ENCODE measurements at places on chromosomes 5 and 9.

GRCh38 chr5:62275581-62275980, 30.4 kb upstream of the KIF2A start:
- no peak for DNase-seq

- peak; percentile 95 for DNase-seq
Measured at GRCh38 chr9:127968700-127969383, 11.9 kb downstream of the EEIG1 start.

DNA sequence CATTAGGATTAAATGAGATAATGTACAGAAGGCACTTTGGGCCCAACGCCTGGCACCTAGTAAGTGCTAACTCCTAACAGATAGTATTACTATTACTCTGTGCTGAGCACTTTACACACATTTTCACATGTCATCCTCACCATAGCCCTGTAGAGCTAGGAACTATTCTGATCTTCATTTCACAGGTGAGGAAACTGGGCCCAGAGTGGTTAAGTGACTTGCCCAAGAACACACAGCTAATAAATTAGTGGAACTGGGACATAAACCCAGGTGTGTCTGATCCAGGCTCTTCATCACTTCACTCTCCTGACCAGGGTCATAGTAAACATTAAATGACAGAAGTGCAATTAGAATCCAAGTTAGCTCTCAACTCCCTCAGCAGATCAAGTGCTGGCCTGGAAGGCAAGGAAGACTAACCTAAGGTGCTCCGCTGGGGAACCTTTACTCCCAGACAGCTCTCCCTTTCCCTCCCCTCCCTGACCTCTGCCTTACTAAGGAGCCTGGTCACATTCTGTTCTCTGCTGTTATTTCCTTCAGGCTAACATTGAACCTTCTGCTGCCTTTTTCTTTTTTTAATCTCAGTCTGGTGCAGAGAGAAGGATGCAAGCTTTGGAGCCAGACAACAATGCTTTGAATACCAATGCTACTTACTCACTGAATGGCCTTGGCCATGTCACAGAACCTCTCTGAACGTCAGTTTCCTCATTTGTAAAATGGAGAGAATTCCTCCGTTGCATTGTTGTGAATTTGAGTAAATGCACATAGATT, 4.1 kb upstream of the ADRA1B start:
- peak; percentile 86 for DNase-seq

DNA sequence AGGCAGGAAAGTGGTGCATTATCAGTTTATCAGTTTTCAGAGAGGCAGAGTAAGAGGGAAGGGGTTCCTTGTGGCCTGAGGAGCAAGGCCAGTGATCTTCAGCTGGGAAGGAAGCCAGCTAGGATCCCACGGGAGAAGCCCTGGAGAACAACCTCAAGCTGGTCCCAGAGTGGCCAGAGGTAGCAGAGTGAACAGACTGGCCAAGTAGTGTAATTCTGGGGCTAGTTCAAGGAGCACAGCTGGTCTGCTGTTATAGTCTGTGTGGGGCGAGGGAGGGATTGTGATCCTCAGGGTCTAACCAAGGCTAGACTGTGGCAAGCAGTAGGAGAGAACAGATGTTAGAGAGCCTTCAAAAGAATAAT, 164.6 kb downstream of the CARTPT start:
- peak; percentile 61 for DNase-seq

DNA sequence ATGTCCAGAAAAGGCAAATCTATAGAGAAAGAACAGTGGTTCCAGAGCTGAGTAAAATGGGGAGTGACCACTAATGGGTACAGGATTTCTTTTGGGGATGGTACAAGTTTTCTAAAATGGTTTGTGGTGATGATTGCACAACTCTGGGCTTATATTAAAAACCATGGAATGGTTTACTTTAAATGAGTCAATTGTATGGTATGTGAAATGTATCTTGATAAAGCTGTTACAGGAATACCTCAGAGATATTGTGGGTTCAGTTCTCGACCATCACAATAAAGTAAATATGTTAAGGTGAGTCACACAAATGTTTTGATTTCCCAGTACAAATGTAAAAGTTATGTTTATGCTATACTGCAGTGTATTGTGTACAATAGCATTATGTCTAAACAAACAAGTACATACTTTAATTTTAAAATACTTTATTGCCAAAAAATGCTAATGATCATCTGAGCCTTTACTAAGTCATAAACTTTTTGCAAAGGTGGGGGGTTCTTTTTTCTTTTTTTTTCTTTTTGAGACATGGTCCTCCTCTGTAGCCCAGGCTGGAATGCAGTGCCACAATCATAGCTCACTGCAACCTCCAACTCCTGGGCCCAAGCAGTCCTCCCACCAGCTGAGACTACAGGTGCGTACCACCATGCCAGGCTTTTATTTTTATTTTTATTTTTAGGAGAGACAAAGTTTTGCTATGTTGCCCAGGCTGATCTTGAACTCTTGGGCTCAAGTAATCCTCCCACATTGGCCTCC, 65.9 kb downstream of the SHOC1 start:
- peak; percentile 91 for DNase-seq

GRCh38 chr9:133113949-133114885, 6.8 kb downstream of the RALGDS start:
- peak; percentile 42 for DNase-seq

- DNase-seq: peak; percentile 74
Measured at GRCh38 chr5:88660947-88661805, 221.8 kb downstream of the MEF2C start.

- DNase-seq: peak; percentile 17
Measured at GRCh38 chr5:131324303-131324702, 60.5 kb downstream of the CDC42SE2 start.

GRCh38 chr9:36041506-36041905, 4.8 kb downstream of the RECK start:
- DNase-seq: no peak

GRCh38 chr5:13946111-13946510, 1.6 kb upstream of the DNAH5 start:
- DNase-seq: no peak

- no peak for DNase-seq
Measured at GRCh38 chr5:111585946-111586345, 73.6 kb upstream of the STARD4 start.

DNA sequence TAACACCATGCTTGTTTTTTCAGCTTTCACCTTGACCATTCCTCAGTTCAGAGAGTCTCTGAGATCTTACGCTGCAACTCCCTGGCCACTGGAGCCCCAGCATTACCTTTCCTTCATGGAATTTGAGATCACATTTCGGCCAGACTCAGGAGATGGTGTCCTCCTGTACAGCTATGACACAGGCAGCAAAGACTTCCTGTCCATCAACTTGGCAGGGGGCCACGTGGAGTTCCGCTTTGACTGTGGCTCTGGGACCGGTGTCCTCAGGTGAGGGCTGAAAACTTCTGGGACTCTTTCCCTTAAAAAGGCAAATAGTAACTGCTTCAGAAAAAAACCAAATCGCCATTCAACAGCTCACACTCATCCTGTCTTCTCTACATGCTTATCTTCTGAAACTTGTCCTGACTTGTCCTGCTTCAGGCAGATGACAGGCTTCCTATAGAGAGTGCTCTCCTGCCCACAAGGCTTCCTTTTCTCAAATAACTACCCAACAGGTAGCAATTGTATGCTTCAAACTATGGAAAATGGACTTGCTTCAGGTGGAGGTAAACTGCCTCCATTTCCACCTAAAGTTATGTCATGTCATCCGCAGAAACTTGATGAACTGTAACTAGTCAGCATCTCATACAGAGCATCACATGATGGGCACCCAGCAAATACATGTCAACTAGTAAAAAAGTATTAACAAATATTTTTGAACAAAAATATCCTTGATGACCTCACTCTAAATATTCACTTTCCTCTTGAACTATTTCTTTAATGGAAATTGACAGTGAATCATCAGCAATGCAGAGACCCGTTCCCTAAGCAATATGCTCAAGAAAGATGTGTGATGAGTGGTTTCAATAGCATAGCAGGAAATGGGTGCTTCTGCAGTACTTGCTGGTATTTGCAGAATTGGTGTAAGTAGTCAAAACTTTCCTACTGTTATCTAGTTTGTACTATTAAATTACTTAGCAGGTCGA, 129.2 kb downstream of the LIFR start:
- peak; percentile 76 for DNase-seq

GRCh38 chr9:83962165-83962564, 17.9 kb downstream of the HNRNPK start:
- DNase-seq: peak; percentile 76

DNA sequence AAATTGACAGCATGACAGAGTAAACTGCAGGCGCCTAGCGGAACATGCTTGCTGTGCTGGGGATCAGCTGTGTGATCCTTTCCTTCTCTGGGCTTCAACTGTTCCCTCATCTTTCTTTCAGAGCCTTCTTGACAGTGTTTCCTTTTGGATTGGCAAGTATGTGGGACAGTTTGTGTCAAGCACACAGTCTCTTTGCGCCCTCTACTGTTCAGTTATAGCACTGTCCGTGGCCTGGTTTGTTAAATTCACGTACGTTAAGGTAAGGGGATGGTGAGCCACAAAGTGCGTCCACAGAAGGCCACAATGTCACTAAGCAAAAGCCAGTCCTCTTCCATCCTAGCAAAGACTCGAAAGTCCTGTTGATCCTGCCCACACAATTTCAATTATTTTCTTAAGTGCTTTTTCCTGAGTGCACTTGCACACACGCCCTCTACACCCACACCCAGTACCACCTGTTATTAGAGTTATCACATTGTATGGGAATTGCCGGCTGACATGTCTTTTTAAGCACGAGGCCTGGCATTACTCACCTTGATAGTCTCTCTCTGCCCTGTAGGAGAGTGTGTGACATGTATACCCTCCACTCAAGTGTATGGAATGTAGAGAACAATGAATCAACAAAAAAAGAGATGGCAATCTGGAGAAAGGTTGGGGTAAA, 22.5 kb upstream of the PTPN3 start:
- peak; percentile 67 for DNase-seq

GRCh38 chr5:33933723-33934169, 2.4 kb upstream of the RXFP3 start:
- DNase-seq: no peak

GRCh38 chr9:99555792-99556191, 265.9 kb upstream of the NR4A3 start:
- DNase-seq: no peak

GRCh38 chr9:95049761-95050160, 267.7 kb downstream of the FANCC start:
- no peak for DNase-seq

DNA sequence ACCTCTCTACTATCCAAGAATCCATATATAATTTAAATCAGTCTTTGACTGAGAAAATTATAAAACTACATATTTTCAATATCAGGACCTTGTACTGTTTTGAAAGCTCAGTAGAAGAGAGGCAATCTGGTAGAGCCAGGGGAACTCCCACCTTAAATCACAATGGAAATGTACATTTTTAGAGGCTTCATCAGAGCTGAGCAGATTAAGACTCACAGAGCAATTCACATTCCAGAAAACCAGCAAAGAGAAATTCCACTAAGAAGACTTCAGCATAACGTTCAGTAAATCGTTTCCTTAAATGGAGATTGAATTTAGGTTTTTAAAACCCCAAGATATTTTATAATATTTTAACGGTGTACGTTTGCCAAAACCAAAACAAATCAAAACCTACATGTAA, 227.8 kb upstream of the TRPM3 start:
- DNase-seq: peak; percentile 89

DNA sequence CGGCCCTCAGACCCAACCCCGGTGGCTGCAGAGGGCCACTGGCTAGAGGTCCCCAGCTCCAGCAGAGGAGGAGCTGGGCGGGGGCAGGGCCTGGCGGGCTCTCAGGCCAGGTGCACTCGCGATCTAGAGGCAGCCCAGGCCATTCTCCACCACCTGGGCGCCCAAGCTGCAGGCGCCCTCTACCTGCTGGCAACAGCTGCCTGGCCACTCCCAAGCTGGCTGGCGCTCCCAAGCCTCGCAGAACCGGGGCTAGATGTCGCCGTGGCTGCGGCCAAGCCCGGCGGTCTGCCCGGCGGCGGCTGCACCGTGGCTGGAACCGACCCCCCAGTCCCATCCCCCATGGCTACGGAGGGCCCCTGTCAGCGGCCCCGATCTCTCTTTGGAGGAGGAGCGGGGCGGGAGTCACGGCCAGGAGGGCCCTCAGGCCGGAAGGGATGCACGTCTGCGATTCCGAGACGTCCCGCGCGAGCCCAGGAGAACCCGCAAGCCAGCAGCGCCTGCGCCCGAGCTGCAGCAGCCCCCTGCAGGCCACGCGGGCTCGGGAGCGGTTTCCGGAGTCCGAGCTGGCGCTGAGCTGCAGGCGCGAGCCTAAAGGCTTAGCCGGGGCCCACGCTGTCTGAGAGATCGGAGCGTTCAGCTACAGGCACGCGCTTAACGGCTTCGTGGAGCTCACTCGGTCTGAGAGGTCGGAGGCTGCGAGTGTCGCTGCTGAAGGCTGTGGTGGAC, 44.3 kb upstream of the BICD2 start:
- peak; percentile 72 for DNase-seq

DNA sequence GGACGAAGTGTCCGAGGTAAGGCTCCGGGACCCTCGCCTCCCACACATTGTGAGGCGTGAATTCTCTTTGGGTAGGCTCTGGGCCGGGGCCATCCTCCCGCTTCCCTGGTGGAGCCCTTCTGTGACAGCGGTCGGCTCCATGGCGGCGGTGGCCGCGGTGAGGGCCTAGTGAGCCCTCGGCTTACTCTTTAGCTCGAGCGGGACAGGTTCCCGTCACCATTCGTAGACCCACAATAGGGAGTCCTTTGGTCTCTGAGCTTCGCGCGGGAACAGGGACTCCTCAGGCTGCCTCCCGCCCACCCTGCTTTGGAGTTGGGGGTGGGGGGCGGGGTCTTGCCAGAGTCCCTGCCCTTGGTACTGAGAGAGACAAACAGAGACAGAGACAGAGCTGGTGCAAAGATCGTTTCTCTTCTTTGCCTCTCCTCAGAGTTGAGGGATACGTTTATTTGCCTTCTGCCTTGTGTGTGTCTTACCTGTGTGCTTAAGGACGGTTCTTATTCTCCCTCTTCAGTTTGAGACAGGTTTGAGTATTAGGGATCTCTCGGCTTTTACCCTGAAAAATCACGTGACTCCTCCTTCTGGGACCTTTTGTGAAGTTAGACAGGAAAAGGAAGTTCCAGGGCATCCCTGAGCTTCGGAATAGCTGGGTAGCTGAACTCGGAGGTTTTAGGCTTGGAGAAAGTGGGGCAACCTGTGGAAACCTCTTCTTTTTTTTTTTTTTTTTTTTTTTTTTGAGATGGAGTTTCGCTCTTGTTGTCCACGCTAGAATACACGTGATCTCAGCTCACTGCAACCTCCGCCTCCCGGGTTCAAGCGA, 833 bp downstream of the ANKHD1 start:
- DNase-seq: peak; percentile 52

GRCh38 chr9:84955971-84956370, 286.4 kb downstream of the NTRK2 start:
- peak; percentile 31 for DNase-seq

GRCh38 chr9:84862308-84862707, 192.8 kb downstream of the NTRK2 start:
- DNase-seq: no peak

GRCh38 chr9:4157584-4158499, 142.0 kb downstream of the GLIS3 start:
- no peak for DNase-seq

GRCh38 chr9:125547368-125547767, 159.6 kb downstream of the MAPKAP1 start:
- no peak for DNase-seq

- no peak for DNase-seq
Measured at GRCh38 chr9:128701227-128701854, 962 bp upstream of the PKN3 start.

Data from fibroblast of skin of back (primary cell).